ENCODE measurements at places on chromosomes 7 and 10.

DNA sequence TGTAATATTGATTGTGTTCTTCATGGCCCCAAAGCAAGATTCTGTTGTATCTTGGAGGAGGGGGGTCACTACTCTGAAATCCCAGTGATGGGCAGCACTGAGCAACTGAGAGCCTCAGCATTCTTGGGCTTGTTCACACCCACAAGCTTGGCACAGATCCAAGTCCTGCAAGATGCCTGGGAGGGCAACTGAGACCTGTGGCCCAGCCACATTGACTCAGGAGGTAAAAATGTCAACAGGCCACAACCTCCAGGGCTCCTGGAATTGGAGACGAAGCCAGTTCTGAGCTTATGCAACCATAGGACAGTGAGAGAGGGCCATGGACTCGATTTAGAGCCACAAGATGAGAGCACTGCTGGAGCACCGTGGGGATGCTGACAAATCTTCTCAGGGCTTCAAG is 3.1 kb upstream of the DOCK1 start:
- no peak for ATAC-seq

- ATAC-seq, result no peak
Observed at GRCh38 chr10:75276069-75276872, 40.5 kb upstream of the COMTD1 start.

DNA sequence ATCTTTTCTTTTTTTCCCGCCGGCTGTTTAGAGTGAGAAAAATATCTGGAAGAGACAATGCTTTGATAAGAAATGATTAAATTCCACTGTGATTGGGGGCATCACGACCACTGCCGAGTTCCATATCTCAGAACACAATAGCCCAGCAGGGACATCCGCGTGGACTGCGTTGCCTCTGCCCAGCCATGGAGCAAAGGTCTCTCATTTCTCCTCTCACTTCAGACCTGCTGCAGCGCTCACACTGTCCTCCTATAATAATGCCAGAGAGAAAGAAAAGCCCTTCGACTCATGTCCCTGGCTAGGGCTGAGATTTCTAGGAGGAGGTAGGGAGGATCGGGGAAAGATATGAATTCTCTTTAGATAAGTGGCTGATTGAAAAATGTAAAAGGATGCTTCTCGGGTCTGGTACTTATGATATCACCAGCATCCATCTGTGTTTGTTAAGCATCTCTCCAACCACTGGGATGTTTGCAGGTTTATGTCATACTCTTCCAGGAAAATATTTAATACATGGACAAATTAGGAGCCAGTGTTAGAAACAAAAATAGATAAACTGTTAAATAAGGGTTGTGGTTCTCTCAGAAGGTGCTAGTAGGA is 472.9 kb upstream of the AKR1E2 start:
- no peak for ATAC-seq

- ATAC-seq, result no peak
Observed at GRCh38 chr10:78757344-78757925, 311.3 kb upstream of the ZMIZ1 start.

- ATAC-seq, result no peak
Observed at GRCh38 chr10:37865957-37866803, 8.8 kb upstream of the ZNF248 start.

GRCh38 chr10:118107040-118107439 is 60.3 kb upstream of the RAB11FIP2 start:
- no peak for ATAC-seq

GRCh38 chr10:100710151-100710871 is 35.1 kb upstream of the PAX2 start:
- ATAC-seq, result no peak

DNA sequence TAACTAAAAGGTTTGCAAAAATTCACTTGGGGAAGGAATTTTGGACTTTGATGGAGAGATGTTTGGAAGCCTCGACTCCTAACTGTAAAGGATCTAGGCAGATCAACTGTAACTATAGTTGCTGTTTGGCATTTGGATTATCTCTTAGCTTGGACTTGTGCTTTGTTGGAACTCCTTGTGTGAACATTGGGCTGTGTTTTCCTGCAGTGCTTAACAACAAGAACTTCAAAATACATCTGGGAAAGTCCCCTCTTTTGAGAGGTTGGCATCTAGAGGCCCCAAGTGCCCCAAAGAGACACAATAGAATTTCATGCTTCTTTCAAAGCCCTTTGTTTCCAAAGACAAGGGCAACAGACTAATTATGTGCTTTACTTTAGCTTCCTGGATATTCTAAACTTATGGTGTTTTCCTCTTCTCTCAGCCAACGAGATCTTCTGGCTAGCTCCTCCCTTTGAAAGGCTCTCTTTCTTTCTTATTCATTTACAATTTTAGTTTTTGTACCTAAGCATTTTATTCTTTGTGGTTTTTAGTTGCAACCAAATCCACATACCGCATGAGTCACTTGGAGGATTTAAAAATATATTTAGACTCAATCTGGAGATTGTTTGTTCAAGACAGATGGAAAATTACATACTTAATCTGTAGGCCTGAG is 11.6 kb downstream of the ABCA13 start:
- peak; percentile 44 for ATAC-seq

- no peak for ATAC-seq
Observed at GRCh38 chr10:121112579-121113384, 261.6 kb downstream of the WDR11 start.

- no peak for ATAC-seq
Observed at GRCh38 chr10:31926765-31927564, 1.7 kb downstream of the ARHGAP12 start.

- no peak for ATAC-seq
Observed at GRCh38 chr10:85638797-85639196, 727.8 kb downstream of the GRID1 start.

- no peak for ATAC-seq
Observed at GRCh38 chr10:79078367-79079053, 9.7 kb downstream of the ZMIZ1 start.

GRCh38 chr10:67669978-67670377 is 26.0 kb downstream of the CTNNA3 start:
- ATAC-seq, result no peak

- no peak for ATAC-seq
Observed at GRCh38 chr10:21398563-21399231, 126.8 kb downstream of the SKIDA1 start.

DNA sequence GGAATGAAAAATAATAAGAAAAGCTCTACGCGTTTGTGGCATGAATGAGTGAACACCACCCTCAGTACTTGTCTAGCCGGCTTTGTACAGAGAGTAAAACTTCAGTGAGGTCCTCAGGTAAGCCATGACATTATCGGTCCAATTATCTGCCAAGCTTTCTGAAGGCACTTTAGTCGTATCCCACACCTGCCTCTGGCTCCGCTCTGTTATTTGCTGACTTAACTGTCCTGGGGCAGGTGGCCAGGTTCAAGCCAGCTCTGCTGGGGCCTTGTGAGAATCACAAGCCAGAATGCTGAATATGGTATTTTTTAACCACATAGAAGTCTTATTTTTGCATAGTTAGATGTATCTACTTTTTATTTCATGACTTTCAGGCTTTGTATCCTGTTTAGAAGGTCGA is 66.0 kb upstream of the FHIP2A start:
- no peak for ATAC-seq

DNA sequence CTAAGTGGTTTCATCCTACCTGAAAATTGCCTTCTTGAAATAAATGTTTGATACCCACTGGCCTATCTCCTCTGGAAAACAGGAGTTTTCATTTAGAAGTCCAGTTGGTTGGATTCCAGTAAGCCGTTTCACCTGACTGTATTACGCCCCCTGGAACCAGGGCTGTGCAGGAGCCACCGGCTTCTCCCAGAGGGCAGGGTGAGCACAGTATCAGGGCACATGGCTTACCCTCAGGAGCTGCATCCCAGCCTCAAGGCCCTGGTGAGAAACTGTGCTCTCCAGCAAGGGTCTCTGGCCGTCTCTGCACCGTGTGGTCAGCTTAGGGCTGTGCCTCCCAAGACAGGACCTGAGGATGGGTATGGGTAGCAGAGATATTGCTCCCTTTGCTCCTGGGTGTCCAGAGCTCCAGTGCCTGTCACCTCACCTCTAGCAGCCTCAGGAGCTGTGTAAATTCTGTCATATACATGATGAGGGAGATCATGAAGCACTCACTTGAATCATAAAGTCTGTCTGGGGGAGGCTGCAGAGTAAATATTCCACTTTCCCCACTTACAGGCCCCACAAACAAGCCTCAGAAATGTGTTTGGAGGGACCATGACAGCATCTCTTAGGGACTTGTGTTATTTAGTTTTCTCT is 109.6 kb upstream of the SAMD8 start:
- ATAC-seq, result peak; percentile 30

GRCh38 chr10:29535778-29536453 is 98.9 kb downstream of the SVIL start:
- ATAC-seq, result no peak

- ATAC-seq, result no peak
Observed at GRCh38 chr7:130092598-130092997, 22.3 kb downstream of the KLHDC10 start.

- ATAC-seq, result peak; percentile 26
Observed at GRCh38 chr7:77940647-77941046, 142.1 kb downstream of the PHTF2 start.

- ATAC-seq, result no peak
Observed at GRCh38 chr7:99827040-99827778, 604 bp upstream of the CYP3A43 start.

DNA sequence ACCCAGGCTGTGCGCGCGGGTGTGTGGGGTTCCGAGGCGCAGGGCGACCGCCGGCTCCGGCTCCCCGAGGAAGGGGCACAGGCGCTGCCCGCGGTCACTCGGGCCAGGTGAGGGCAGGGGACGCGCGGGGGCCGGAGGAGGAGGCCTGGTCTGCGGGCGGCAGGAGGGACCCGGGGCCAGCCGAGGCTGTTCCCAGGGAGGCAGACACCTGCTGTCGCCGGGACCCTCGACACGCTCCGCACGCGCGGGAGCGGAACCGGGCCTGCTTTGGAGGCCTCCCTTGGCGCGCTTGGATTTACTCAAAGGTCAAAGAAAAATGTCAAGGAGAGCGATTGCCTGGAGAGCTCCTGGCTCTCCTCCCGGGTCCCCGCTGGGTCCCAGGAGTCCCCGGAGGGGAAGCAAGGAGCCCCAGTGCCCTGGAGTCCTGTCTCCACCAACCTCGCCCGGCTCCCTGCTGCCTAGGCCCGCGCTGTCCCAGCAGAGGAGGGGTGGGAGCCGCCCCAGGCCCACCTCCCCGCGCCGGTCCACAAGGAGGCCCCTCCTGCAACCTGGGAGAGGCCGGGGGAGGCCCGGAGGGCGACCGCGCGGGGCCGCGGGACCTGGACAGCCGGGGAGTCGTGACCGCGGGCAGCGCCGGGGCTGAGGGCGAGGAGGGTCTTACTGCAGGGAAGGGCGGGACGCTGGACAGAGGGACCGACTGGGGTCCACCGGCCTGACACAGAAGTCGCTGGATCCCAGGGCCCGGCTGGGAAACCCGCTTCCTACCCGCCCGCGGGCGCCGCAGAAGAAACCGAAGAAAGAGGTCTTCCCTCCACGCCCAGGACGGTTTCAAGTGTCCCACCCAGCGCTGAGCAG is 348.9 kb downstream of the DNAJB6 start:
- no peak for ATAC-seq

DNA sequence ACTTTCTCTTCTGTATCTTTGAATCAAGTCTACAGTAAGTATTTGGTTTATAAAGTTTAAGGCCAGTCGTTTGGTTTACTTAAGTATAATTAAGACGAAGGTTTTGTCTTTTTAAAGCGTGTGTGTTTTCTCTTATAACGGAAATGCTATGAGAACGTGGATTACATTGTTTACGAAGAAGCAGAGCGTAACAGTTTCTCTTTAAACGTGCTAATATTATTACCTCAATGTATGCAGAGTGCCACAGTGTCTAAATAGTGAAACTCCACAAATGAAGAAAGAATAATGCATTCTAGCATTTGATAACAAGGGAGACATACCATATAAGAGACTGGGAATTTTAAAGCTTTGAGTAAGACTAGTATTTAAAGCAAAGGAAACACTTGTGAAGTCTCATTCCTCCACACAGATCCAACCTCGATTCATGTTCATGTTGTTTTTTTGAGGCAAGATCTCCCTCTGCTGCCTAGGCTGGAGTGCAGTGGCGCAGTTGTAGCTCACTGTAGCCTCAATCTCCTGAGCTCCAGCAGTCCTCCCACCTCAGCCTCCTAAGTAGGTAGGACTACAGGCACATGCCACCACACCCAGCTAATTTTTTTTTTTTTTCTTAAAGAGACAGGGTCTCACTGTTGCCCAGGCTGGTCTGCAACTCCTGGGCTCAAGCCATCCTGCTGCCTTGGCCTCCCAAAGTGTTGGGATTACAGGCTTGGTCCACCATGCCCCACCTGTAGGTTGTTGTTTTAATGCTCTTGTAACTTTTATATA is 75.1 kb downstream of the ANKRD61 start:
- peak; percentile 11 for ATAC-seq

DNA sequence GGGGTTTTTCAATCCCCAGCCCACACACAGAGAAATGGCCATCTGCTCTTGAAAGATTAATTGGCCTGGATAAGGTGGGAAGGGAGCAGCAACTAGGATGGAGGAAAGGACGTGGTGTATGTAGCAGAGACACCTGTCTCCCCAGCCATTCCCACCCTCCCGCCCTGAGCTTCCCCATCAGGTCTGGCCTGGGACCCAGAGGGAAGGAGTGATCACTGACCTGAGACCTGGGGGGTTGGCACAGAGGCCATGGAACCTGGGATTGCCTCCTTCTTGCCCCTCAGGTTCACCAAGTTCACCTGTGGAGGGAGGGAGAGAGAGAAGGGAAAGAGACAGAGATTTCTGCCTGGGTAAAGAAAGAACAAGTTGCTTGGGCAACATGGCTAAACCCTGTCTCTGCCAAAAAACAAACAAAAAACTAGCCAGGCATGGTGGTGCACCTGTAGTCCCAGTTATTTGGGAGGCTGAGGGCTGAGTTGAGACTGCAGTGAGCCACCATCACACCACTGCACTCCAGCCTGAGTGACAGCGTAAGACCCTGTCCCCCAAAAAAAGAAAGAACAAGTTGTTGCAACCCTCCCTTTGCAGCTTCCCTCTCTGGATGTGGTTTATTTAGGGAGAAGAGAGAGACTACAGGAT is 11.3 kb upstream of the TRPV6 start:
- ATAC-seq, result no peak

DNA sequence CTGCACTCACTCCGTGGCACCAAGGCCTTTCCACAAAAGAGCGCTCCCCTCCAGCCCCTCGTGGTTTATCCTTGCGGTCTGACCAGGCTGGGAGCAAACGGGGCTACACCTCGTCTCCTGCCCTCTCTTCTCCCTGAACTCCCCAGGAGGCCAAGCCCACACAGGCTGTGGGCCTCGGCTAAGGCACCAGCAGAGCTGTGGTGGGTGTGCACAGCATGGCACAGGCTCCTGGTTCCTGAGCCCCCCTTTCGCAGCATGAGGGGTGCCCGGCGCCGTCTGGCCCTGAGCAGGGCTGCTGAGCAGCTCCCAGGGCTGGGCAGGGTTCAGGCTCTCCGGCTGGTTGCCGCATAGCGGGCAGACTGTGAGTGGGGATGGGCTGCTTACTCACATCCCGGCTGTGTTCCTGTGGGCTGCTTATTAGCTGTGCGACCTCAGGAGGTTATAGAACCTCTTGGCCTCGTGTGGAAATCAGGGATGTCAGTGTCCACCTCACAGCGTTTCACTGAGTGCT is 90.4 kb downstream of the ZMIZ1 start:
- no peak for ATAC-seq

All from activated T-helper 17 cell treated with anti-CD3 and anti-CD28 coated beads, Interleukin-2, amount 50 U/mL, for 72 hours (primary cell).